ENCODE measurements at places on chromosomes 6 and 20.

DNA sequence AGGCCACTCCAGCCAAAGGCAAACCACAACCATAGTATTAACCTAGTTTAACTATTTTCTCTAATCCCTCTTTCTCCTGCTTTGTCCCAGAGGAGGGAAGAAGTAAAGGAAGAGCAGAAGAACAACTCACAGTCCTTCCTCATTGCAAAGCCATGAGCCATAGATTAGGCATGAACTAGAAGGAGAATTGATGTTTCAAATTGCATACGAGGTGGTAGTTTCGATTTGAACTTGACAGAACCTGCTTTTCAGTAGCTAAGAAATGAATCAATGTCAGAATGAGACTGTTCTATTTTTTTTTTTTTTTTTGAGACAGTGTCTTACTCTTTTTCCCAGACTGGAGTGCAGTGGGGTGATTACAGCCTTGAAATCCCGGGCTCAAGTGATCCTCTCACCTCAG is 48.3 kb downstream of the PROKR2 start:
- no peak for DNase-seq

GRCh38 chr6:108966855-108967755 is 118.9 kb downstream of the ARMC2 start:
- no peak for DNase-seq

- no peak for DNase-seq
Observed at GRCh38 chr6:23601811-23602345, 524.1 kb upstream of the NRSN1 start.

GRCh38 chr6:99366852-99367251 is 17.4 kb upstream of the FAXC start:
- no peak for DNase-seq

DNA sequence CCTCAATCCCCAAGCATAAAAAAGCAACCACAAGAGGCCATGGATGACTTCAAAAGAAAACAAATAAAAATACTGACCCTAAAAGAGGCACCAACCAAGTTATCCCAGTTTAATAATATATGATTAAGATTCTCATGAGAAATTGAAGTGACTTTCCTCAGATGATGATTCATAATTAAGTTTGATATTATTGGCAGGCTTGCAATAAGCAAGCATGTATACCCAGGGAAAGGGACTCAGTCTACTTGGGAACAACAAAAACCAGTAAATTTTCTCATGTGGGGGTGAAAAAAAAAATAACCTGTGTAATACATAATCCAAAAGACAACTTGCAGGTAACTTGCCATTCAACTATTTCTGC is 19.6 kb downstream of the JAG1 start:
- no peak for DNase-seq

GRCh38 chr6:148530394-148530953 is 187.8 kb downstream of the SASH1 start:
- DNase-seq = no peak

- no peak for DNase-seq
Observed at GRCh38 chr20:49420292-49420691, 62.2 kb downstream of the KCNB1 start.

- no peak for DNase-seq
Observed at GRCh38 chr6:27642744-27643456, 170.0 kb upstream of the ZNF184 start.

- no peak for DNase-seq
Observed at GRCh38 chr20:54622333-54623295, 147.2 kb downstream of the DOK5 start.

GRCh38 chr20:63127700-63128364 is 88.1 kb downstream of the YTHDF1 start:
- DNase-seq = no peak

DNA sequence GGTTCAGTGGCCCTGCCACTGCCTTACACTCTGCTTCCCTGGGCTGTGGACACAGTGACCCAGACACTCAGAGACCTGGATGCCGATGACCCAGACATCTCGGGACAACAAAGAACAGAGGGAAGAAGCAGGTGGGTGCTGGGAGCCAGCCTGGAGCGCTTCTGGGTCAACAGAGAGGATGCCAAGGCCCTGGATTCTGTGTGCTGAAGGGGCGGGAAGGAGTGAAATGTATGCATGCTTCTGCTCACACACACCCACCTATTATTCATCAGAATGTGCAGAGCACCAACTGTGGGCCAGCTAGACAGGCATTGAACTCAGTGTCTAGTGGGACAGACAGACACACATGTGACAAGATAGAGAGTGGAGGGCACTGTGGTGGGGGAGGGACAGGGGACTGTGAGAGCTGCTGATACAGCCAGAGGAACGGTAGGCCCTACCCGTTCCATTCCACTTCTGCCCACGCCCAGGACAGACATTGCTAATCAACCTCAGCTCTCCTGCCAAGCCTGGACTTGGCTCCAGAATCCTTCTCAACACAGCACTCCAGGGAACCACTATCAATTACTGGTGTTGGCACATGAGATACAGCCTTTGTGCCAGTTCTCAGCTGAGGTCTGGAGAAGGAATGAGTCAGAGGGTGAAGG is 20.2 kb downstream of the KCNK15 start:
- DNase-seq = no peak

GRCh38 chr20:37336369-37337207 is 9.4 kb upstream of the SRC start:
- peak; percentile 28 for DNase-seq

- no peak for DNase-seq
Observed at GRCh38 chr6:78390066-78390465, 477.3 kb upstream of the IRAK1BP1 start.

- no peak for DNase-seq
Observed at GRCh38 chr6:36908747-36909146, 23.0 kb downstream of the C6orf89 start.
